Brain pericyte (primary cell): ENCODE measurements at places on chromosomes 3 and 15.
A peak's percentile ranks its signal among the peaks of the same experiment; 100 is the strongest.

DNA sequence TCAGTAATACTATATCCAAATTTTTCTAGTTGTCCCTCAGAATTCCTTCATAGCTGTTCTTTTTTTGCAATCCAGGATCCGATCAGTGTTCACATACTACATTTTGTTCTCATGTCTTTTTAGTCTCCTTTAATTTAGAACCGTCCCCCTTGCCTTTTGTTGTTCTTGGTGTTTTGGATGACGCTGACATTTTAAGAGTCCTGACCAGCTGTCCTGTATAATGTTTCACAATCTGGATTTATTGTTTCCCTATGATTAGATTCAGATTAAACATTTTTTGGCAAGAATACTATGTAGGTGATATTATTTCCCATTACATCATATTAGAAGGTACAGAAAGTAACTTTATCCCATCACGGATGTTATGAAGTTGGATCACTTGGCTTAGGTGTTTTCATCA is 11.4 kb downstream of the TUBGCP4 start:
- DNase-seq = no peak

DNA sequence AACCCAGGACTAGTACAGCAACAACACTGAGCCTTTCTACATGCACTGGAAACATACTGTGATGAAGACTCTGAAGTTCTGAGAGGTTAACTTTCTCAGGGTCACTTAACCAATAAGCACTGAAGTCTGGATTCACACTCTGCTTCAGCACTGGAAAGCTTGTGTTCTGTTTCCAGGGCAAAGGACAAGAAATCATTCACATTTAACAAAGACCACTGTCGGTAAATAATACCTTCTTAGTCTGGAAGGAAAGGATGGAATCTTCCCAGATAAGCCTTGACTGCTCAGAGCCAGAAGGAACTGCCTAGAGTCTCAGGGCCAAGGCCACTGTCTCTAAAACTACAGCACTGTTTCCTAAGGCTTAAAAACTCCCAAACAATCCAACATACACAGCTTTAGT is 4.3 kb upstream of the GLYCTK start:
- DNase-seq = no peak

DNA sequence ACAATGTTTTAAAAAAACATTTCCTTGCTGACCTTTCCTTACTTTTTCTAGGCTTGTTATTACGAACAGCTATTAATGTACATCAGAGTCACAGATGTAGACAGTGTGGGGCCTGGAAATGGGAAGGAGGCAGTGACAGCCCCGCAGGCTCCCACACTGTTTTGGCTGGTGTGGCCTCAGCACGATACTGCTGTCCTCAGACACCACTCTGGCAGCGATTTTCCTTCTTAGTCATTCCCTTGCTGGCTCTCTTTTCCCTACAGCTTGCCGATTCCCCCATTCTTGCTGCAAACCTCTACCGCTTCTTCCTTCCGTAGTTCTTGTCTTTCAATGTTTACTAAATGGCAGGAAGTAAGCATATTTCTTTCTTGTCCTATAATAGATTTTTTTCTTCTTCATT is 113.1 kb downstream of the ABI3BP start:
- DNase-seq = no peak

DNA sequence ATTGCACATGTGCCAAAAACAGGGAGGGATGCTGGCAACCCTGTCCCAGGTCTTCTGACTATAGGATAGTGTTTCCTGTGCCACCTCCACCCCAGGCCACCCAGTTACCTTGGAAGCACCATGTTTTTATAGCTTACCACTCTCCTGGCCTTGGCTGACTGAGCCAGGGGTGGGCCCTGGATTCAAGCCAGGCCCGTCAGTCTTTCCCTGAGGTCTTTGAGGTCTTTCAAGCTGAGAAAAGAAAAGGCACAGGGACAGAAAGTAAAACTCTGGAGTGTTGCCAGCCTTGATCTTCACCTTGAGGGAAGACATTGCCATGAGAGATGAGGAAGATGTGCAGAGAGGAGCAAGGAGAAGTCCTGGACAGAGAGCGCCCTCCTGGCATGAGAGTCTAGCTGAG is 46.3 kb downstream of the SYNM start:
- no peak for DNase-seq

- no peak for DNase-seq
These were observed 9.2 kb upstream of the CBLB start for GRCh38 chr3:105878061-105878460.

GRCh38 chr15:77440378-77440999 is 19.8 kb downstream of the HMG20A start:
- DNase-seq = no peak

- DNase-seq = no peak
These were observed 132.1 kb downstream of the WDR76 start for GRCh38 chr15:43958861-43959330.

DNA sequence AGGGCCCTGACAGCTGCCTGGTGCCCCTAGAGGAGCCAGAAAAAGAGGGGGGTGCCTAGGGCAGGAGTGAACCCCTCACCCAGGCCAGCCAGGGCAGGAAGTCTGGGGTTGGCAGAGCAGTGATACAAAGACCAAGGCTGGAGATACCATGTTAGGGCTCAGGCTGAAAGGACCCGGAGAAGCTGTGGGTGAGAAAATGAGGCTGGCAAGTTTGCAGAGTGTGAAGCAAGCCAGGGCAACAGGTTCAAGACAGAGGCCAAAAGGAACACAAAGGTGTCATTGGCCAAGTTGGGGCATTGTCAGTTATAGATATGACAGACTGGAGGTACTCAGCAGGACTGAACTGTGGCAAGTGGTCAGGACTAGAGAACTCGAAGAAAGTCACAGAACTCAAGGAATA is 40.6 kb upstream of the IREB2 start:
- DNase-seq = no peak

- DNase-seq = no peak
These were observed 6.7 kb downstream of the NUTM1 start for GRCh38 chr15:34349769-34350168.

DNA sequence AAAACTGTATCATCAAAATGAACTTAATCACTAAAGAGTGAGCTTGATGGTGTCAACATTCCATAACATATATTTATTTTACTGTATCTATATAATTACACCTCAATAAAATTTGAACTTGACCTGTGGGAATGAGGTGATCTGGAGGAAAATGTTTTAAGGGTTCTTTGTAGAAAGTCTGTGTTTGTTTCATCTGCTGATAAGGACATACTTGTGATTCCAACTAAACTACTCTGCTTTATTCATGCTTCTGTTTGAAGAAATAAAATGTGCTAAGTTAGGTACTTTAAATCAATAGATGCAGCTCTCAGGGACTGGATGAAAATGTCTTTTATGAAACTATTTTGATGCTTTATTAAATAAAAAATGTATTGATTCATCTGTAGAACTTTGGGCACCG is 11.6 kb upstream of the PLOD2 start:
- DNase-seq = no peak

DNA sequence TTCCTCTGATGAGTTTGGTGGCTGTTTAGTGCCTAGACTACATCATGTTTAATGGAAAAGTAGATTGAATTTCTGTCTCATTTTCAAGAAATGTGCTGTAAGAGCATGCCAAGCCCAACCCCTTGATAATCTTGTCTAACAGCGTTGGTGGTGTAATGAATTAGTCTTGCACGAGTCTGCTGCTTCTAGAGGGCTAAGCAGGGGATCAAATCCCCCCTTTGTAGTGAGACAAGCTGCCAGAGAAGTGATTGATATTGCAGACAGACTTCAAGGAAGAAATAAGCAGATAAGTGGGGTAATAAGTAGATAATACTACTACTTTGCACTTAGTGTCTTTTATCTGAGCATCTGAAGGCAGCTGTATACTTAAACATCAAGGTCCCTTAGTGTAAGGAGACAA is 141.4 kb downstream of the TP63 start:
- no peak for DNase-seq

DNA sequence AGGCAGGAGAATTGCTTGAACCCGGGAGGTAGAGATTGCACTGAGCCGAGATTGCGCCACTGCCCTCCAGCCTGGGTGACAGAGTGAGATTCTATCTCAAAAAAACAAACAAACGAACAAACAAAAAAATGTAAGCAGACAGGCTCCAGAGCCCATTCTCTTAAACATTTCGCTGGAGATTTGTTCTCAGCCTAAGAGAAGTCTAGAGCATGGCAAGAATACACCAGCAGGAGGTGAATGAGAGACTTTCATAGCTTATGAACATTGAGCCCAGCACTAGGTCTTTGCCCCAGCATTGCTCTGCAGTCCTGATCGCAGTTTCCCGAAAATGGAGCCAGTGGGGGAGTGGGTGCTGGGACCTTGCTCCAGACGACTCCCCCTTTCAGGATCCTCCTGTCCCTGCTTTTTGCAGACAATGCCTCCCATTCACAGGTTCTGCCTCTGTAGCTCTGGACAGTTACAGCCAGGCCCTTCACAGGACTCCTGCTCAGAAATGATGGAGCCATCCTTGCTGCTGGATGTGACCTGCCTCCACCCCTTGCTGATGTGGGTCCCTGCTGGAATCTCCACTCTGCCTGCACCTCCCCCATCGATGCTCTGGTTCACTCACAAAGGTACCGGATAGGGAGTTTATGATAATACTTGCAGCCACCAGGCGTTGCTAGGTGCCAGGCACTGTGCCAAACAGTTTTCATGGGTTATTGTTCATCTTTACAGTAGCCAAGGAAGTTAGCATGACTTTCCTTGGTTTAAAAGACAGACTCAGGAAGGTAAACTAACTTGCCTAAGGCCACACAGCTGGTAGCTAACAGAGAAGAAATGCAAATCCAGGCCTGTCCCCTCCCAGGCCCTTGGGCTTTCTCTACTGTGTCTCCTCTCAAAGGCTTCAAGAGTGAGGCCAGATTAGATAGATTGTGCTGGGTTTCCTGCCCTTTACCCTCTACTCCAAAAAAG is 329.7 kb upstream of the TLE3 start:
- no peak for DNase-seq

DNA sequence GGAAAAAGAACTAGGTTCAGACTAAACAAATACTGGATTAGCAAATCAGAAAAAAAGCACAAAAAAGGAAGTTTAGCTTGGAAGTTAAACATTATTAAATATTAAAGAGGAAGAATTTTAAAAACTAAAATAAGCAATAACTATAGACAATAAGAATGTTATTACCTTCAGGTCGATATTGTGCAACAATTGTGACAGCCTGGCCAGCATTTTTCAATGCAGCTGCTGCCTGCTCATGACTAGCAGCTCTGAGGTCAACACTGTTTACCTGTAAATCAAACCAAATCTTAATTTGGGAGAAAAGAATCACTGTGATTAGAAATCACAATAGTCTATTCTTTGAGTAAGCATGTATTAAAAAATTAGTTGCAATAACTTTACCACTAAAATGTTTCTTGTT is 75.1 kb upstream of the MELTF start:
- DNase-seq = no peak

GRCh38 chr15:66359740-66360139 is 3.3 kb upstream of the TIPIN start:
- DNase-seq = no peak

DNA sequence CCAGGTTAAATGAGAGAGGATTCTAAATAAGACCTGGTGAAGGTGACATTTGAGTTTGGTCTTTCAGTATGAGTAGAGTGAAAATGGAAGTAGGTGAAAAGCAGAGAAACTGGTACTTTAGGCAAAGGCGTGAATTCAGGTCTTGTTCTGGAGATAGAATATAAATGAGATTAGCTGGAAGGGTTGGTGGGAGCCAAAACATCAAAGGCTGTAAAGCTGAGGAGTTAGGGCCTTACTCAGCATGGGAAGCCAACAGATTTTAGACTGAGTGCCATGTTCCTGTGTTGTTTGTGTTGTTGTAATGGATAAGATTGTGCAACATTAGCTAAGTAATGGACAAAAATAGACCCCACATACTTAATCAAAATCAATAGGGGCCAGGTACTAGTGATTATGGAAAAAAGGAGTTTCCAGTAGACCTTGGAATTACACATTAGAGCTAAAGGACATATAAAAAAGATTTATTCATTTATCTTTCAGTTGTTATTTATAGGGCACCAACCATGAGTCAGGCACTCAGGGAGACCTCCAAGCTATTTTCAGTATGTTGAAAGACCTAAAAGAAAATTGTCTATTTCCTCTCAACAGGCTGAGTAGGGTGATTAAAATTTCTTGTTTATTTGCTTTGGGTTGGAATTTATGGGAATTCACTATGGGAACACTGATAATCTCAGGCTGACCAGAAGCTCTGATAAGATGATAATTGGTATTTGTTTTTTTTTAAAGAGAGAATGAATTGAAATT is 20.8 kb downstream of the ARL14 start:
- DNase-seq = no peak

- DNase-seq = no peak
These were observed 283.8 kb downstream of the C3orf38 start for GRCh38 chr3:88433568-88433967.

DNA sequence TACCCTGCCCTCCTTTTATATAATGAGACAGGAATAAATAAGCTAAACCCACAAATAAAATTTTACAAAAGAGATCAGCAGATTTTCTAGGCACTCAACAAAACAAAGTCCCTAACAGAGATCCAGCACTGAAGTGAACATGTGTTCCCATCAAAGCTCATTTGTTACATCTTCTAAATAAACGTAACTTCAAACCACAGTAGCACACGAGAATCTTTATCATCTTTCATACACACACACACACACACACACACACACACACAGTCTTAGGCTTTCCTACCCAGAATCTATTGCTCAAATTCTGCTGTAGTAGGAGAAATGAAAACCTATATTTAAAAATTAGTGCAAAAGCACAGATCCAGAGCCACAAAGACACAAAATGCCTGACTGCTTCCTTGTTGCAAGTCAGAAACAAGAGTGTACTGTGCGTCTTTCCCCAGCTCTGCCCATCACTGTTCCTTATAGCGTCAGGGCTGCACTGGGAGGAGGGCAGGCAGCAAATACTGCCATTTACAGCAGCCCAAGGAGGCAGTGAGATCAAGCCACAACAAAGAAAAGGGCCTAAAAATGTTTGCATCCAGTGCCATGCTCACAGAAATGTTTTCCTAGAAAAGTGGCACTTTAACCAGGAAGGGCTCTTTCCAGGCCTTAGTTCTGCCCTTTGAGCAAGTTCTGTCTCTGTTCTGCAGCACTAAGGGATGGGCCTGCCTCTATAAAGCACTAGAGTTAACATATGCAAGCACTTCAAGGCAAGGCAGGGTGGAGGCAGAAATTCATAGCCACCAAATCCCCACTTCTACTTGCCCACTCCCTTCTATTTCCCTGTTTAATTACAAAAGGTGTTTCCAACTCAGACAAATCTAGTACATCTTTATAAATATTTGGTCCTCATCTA is 6.0 kb downstream of the IP6K1 start:
- DNase-seq = no peak

- peak; percentile 32 for DNase-seq
These were observed 79.6 kb downstream of the MLH1 start for GRCh38 chr3:37072892-37073291.

DNA sequence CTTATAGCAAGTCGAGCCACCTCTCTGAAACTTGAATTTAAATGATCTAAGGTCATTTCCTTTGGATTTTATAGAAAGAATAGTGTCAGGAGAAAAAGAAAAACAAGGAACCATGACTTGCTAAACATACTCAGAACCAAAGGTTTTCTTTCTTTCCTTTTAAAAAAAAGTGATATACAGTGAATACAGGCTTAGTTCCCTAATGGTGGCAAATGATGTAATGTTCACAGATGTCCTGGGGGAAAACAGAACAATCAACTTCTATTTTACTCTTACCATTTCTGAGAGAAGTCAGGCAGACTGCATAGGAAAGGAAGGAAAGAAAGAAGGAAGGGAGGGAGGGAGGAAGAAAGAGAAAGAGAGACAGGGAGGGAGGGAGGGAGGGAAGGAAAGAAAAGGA is 56.5 kb downstream of the ST6GAL1 start:
- DNase-seq = no peak
